ENCODE measurements at places on chromosomes 3 and 15. TPM values are rescaled to one million over a fixed set of nuclear protein-coding genes. Genes with fewer than 3 reads are reported as not detected.
A peak's percentile ranks its signal among the peaks of the same experiment; 100 is the strongest.

- no peak for DNase-seq
These were observed 13.2 kb downstream of the MEGF11 start for GRCh38 chr15:66240240-66240794.

GRCh38 chr3:10290481-10291176 is 2.1 kb downstream of the GHRL start:
- no peak for DNase-seq

DNA sequence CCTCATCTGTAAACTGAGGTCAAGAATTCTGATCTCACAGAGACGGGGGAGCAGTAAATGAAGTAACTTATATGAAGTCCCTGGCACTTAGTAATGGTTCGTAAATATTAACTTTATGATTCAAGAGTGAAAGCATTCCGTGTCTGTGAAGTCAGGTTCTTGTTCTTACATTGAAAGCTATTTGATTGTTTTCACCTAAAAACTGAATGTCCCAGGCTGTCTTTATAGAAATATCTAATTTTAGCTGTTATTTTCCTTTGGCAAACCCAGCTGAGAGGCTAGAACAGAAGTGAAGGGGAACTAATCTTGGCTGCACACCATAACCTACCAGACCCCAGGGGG is 84.5 kb downstream of the CHSY1 start:
- DNase-seq = no peak

GOLGA6B gene
- total RNA-seq = not detected

TGM4 gene
- total RNA-seq = not detected

DNA sequence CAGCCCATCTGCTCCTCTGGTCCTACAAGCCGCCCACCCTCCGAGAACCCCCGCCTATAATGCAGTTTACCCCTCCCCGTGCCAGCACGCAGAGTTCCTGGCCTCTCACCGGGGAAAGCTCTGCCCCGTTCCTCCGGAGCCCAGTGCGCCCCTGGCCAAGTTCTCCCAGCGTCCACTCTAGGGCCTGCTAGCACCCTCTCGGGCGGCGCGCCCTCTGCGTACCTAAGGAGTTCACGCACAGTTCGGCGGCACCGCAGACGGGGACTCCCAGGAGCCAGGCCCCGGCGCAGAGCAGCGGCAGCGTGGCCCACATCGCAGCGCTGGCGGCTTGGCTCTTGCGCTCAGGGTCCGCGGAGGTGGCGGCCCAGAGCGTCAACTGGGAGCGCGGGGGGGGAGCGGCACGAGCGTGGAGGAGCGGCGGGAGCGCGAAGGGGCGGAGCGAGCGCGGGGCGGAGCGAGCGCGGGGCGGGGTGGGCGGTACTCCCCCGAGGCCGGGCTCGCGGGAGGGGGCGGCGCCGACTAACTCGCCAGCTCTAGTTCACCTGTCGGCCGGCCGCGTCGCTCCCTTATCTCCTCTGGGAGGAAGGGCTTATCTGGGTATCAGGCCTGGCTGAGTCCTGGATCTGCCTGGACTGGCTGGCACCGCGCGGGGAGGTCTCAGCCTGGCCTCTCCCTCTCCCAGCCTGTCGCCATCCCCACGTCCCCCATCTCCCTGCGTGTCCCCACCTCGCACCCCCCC is at the start of gene CTSH:
Gene CTSH, minus strand, starts transcription at position 378 of the 739 bp plus-strand sequence. Its CDS starts 65 bp downstream, at position 313.
- DNase-seq = peak; percentile 69

- no peak for DNase-seq
These were observed 8.9 kb downstream of the FAM3D start for GRCh38 chr3:58657571-58658141.

DNA sequence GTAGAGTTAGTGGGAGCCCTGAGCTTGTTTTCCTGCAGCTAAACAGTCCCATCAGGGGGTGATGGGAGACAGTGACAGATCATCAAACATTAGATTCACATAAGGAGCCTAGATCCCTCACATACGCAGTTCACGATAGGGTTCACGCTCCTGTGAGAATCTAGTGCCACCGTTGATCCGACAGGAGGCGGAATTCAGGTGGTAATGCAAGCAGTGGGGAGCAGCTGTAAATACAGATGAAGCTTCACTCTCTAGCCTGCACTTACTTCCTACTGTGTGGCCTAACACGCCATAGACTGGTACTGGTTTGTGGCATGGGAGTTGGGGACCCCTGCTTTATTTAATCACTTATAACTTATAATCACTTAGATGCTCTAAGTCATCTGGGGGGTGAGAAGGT is 179.1 kb downstream of the AKAP13 start:
- DNase-seq = no peak

GRCh38 chr15:64067564-64068030 is 21.3 kb upstream of the DAPK2 start:
- DNase-seq = peak; percentile 38

CCDC54 gene
- 0.16 TPM for total RNA-seq

- DNase-seq = no peak
These were observed 35.2 kb downstream of the PYGO1 start for GRCh38 chr15:55552926-55553325.

DNA sequence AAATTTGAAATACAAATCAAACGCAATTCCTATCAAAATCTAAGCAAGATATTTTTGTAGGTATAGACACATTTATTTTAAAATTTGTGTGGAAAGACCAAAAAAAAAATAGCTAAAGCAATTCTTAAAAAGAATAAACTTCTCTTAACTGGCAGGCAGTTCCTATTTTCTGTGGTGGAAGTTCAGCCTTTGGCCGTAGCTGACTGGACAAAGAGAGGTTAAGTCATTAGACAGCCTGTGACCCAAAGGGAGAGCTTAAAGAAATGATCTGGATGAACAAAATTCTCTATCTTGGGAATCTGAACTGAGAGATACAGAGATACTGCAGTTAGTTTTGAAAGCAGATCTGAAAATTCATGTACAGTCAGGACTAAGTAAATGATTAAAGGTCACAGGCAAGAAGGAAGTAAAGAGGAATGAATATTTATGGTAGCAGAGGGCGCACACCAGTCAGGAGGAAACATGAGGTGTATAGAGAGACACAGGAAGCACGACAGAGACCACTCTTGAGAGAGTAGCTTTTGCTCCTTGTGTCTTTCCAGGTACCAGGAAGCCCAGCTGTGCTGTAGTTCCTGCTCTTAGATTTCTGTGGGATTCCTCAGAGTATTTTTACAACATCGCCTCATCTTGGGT is 57.5 kb downstream of the TPRG1 start:
- DNase-seq = no peak

DNA sequence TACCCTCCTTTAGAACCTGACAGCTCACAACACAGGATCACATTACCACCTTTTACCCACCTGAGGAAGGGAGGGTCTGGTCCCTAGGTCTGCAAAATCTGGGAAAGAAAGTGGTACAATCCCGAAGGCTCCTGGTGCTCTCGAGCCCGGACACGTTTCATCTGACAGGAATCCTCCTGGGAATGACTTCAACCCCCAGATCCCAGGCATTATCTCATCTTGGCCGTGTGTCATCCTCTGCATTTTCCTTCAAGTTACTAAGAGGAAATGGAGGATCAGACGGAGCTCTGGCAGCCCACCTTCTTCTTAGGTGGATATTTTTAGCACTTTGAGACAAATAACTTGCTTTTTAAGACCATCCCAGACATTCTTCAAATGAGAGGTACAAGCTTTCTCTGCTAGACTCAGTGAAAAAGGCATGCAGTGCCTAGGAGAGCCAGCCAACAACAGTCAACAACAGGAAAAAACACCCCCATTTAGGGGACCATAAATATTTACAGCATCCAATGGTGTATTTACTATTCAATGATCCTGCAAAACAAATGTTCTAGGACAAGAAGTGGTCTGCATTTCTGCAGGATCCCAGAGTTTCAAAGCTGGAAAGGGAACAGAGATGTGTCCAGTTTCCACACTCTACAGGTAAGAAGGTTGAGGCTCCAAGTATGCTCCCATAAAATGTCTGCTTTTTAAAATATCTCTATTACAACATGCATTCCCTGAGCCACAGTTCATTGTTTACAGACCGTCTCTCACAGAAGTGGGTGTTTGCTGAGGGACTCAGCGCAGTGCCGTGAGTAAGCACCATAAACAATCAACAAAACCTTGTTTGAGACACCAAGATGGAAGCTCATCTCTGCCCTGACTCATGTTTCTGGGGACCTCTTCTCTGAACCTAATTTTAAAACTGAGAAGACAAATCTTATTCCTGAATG is 38.3 kb upstream of the ARHGEF3 start:
- no peak for DNase-seq

DNA sequence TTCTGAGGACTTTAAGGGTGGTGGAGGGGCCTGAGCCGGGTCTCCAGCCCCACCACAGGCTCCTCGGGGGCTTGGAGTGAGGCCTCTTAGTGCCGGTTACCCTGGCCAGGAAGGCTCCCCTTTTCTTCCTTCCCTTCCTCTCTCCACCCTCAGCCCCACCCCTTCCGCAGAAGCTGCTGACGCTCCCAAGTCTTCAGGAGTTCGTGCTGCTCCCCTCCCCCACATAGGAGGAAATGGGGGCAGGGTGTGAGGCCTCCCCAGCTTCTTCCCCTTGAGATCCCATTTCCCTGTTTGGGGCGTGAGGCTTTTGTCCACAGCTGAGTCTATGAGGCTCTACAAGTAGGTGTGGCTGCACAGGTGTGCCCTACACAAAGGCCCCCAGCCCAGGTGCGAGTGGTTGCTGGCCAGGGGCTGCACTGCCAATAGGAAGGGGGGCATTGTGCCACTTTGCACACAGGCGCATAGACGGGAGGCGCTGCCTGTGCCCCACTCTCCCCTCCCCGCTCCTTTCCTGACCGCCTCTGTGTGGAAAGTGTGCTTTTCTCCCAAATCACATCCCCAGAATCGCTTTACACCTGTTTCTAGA is 915 bp upstream of the CALML4 start:
- no peak for DNase-seq

- DNase-seq = no peak
These were observed 20.0 kb downstream of the ATRIP start for GRCh38 chr3:48466386-48467109.

DNA sequence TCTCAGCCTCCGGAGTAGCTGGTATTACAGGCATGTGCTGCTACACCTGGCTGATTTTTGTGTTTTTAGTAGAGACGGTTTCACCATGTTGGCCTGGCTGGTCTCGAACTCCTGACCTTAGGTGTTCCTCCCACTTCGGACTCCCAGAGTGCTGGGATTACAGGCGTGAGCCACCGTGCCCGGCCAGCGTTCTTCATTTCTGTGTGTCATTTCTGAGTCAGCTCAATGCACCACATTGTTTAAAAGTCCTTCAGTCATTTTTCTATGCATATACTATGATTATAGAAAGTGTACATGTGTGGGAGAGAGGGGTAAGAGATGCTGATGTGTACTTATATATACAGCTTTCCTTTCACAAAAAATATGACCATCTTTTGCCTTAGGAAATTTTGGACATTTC is 2.1 kb downstream of the QTRT2 start:
- DNase-seq = no peak

DNA sequence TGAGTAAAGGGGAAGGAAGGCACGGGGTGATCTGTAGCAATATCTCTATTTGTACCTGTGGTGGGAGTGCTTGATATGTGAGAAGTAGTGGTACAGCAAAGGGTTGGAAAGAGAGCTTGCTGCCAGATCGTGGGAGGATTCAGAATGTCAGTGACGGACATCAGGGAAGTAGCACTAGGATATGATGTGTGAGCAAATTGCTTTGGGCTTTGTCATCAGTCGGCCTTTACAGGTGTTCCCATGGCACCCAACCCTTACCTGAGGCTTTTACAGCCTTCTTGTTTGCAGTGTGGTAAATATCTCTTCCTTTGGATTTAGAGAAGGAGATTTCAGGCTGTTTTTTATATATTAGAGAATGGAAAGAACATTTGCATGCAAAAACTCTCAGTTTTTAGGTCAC is 29.8 kb downstream of the IL1RAP start:
- DNase-seq = no peak

GRCh38 chr3:190676481-190676880 is 162.6 kb downstream of the IL1RAP start:
- DNase-seq = no peak

GRCh38 chr3:74599564-74599963 is 14.9 kb downstream of the CNTN3 start:
- DNase-seq = no peak

Measured in occipital lobe (tissue), 3 donors.